Calu3 (cell line): ENCODE measurements at places on chromosomes 1 and 21. TPM values are rescaled to one million over a fixed set of nuclear protein-coding genes. Genes with fewer than 3 reads are reported as not detected.
A peak's percentile ranks its signal among the peaks of the same experiment; 100 is the strongest.

Gene C1orf185
- not detected in 2 replicates for total RNA-seq

Gene GSTM2
- 2.5 and 3.2 TPM in 2 replicates for total RNA-seq

Gene FCRL3
- total RNA-seq, result 1.2 and 2.2 TPM in 2 replicates

Gene TSNAX
- total RNA-seq, result 55.5 and 56.9 TPM in 2 replicates

Gene OR10Z1
- not detected in 2 replicates for total RNA-seq

DNA sequence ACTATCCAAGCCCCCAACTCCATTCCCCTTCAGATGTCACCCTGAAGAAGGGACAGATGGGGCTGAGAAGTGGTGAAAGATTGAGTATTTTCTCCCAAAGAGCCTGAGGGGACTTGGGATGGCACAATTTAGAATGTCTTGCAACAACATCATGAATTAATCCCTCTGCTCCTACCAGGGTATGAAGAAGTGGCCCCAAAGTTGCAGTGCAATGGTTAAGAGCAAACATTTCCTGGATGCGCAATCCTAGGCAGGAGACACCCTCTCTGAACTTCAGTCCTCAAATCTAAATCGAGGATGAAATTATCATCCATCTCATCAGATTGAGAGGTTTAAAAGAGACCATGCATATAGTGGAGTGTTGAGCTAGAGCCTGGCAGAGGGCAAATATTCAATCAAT is 28.6 kb upstream of the CITED4 start:
- no peak overlapping the region for H3K27ac ChIP-seq
- H3K4me1 ChIP-seq, result peaks cover 58% of the 10 kb centered on the region
- no peaks in the 10 kb centered on the region for H3K27me3 ChIP-seq
- no peak overlapping the region for H3K4me3 ChIP-seq

DNA sequence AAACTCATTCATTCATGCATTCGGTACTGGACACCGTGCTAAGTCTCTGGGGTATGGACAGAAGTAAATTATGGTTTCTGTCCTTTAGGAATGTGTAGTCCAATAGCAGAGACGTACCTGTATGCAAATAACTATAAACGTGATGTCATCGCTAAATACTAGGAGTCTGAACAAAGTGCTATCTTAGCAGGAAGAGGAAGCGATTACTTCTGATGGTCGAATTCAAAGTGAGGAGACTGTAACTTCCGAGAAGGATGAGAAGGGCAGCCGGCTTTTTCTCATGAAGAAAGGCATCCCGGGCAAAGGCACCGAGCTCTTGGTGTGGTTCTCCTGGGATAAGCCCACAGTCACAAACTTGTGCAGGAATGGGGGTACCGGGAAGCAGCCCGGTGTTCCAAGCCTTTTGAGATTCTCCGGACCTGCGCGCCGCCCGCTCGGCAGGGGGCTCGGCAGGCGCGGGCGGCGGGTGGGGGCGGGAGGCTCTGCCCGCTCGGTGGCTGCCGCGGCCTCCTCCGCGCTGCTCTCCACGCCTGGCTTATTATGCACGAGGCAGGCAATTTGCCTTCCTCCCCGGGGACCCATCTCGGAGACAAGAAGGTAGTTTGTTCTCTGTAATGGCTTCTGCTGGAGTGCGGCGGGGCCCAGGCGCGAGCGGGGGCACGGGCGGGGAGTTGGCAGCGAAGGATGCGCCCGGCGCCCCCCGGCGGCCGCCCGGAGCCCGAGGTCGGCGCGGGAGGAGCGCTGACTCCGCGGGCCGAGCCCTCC is 67.5 kb upstream of the CD1D start:
- no peaks in the 10 kb centered on the region for H3K36me3 ChIP-seq
- peaks cover 10% of the 10 kb centered on the region for H3K4me1 ChIP-seq

DNA sequence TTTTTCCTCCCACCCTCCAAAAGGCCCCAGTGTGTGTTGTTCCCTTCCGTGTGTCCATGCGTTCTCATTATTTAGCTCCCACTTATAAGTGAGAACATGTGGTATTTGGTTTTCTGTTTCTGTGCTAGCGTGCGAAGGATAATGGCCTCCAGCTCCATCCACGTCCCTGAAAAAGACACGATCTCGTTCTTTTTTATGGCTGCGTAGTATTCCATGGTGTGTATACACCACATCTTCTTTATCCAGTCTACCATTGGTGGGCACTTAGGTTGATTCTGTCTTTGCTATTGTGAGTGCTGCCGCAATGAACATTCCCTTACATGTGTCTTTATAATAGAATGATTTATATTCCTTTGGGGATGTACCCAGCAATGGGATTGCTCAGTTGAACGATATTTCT is 177.8 kb downstream of the ETS2 start:
- no peak for DNase-seq
- peaks cover 10% of the 10 kb centered on the region for H3K4me1 ChIP-seq
- no peak overlapping the region for H3K27ac ChIP-seq
- no peaks in the 10 kb centered on the region for H3K27me3 ChIP-seq

GRCh38 chr1:65050735-65051134 is 84.4 kb upstream of the JAK1 start:
- no peaks in the 10 kb centered on the region for H3K27me3 ChIP-seq
- H3K4me3 ChIP-seq, result no peak overlapping the region
- H3K4me1 ChIP-seq, result no peaks in the 10 kb centered on the region
- DNase-seq, result no peak
- no peak overlapping the region for H3K27ac ChIP-seq

GRCh38 chr1:8874230-8875201 is 4.0 kb downstream of the ENO1 start:
- peak overlapping the region; percentile 92 for H3K27ac ChIP-seq
- peak overlapping the region; percentile 76 for H3K4me3 ChIP-seq
- H3K36me3 ChIP-seq, result peaks cover 99% of the 10 kb centered on the region
- DNase-seq, result no peak

DNA sequence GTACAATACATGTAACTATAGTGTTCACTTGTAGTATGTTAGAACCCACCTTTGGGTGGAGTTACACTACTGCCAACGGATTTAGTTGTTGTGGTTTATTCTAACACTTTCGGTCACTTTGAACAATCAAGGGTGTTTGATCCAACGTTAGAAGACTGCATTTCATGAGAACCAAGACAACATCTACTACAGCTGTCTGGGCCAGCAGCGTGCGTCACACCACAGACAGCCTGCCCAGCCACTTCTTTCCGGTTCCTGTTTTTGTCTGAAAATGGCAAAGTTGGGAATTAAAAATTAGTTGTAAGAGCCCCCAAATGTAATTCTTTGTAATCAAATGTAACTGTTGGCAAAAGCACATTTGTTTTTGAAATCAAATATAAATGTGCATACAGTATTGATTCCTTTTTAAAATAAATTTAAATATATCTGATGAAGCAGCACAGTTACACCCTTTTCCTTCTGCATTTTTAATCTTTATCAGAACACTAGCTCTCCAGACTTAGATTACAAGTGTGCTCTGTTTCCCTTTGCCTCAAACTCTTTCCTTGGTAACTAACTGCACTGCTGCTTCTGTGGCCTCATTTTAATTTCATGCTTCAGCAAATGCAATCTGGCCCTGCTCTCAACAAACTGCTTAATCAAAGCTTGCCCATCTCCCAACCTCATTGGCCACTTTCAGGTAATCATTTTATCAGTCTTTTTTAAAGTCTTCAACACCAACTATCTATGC is 86.6 kb upstream of the DPH5 start:
- H3K27ac ChIP-seq, result no peak overlapping the region
- no peaks in the 10 kb centered on the region for H3K36me3 ChIP-seq
- no peak overlapping the region for H3K4me3 ChIP-seq
- no peak for DNase-seq
- no peaks in the 10 kb centered on the region for H3K4me1 ChIP-seq

- no peak overlapping the region for H3K4me3 ChIP-seq
- H3K36me3 ChIP-seq, result peaks cover 32% of the 10 kb centered on the region
- no peaks in the 10 kb centered on the region for H3K27me3 ChIP-seq
- H3K4me1 ChIP-seq, result peaks cover 54% of the 10 kb centered on the region
Measured at GRCh38 chr1:205676597-205676996, 3.7 kb downstream of the SLC45A3 start.

DNA sequence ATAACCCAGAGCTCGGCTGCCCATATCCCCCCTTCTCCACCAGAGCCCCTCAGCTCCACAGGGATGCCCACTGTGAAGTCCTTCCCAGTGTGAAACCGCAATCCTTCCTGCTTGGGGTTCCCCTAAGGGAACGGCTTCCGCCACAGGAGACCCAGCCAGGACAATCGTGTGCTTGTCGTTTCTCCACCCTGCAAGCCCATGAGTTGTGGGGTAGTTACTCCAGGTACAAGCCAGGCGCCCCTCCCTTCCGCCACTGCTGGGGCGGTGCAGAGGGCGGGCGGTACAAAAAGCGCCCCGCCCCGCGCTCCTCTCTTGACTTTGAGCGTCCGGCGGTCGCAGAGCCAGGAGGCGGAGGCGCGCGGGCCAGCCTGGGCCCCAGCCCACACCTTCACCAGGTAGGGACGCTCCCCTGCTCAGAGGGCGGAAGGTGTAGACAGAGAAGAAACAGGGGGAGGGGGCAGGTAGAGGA is at the start of gene TINAGL1:
TSS of gene TINAGL1 (plus strand) at position 315 of the 469 bp plus-strand sequence. CDS start 634 bp downstream, outside the sequence.
- H3K4me3 ChIP-seq, result no peak within 1 kb of the TSS
- H3K27ac ChIP-seq, result no peak within 1 kb of the TSS
- H3K4me1 ChIP-seq, result peaks cover 51% of the 10 kb centered on the region
- H3K36me3 ChIP-seq, result no peaks in the 10 kb centered on the region
- H3K27me3 ChIP-seq, result no peaks in the 10 kb centered on the region

- DNase-seq, result no peak
- no peak overlapping the region for H3K4me3 ChIP-seq
Measured at GRCh38 chr1:156682166-156682890, 5.1 kb upstream of the NES start.

GRCh38 chr1:46809904-46810303 is 11.1 kb downstream of the CYP4B1 start:
- H3K4me3 ChIP-seq, result no peak overlapping the region
- H3K27ac ChIP-seq, result no peak overlapping the region
- no peaks in the 10 kb centered on the region for H3K27me3 ChIP-seq
- no peaks in the 10 kb centered on the region for H3K4me1 ChIP-seq
- no peaks in the 10 kb centered on the region for H3K36me3 ChIP-seq

- peak overlapping the region; percentile 56 for H3K27ac ChIP-seq
- H3K36me3 ChIP-seq, result peaks cover 23% of the 10 kb centered on the region
- DNase-seq, result no peak
- peaks cover 28% of the 10 kb centered on the region for H3K4me1 ChIP-seq
Measured at GRCh38 chr21:36068748-36069398, 951 bp upstream of the CBR1 start.

- peaks cover 88% of the 10 kb centered on the region for H3K27me3 ChIP-seq
- no peaks in the 10 kb centered on the region for H3K4me1 ChIP-seq
- peak within 1 kb of the TSS; percentile 59 for H3K4me3 ChIP-seq
- no peak within 1 kb of the TSS for H3K27ac ChIP-seq
- peak; percentile 29 for DNase-seq
- no peaks in the 10 kb centered on the region for H3K36me3 ChIP-seq
Measured at GRCh38 chr1:204685236-204686006, at the start of gene LRRN2. TSS of gene LRRN2 (minus strand) at chr1:204685738. CDS start at chr1:204619992, 65,746 bp downstream.

- DNase-seq, result no peak
- no peaks in the 10 kb centered on the region for H3K27me3 ChIP-seq
- no peaks in the 10 kb centered on the region for H3K36me3 ChIP-seq
Measured at GRCh38 chr1:212975111-212975918, 25.0 kb downstream of the VASH2 start.

DNA sequence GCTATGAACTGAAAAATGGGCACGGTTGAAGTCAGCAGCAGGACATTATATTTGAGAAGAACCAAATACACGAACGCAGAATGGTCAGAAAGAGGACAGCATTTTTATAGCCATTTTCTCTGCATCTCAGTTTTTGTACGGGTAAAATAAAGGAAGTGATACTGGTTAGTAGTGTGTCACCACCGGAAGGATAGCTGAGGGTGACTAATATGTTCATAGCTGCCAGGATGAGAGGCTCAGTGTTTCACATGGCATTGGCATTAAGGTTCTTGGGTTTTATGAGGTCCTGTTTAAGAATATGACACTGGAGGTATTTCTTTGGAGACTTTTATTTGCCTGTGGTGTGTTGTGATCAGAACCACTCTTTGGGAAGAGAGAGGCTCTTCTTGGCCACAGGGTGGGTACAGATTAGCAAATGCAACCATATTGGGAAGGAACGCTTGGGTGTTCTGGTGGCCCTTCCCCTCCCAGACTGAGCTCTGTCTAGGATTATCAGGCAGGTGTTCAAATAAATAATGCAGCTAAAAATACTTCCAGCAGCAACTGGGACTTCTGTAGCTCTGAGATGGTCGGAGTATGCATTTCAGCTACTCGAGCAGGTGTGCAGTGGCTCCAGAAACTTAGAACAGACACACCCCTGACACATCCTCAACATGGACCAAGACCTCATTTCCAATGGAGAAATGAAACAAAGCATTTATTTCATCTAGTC is 158.2 kb downstream of the PBX1 start:
- H3K27me3 ChIP-seq, result no peaks in the 10 kb centered on the region
- H3K27ac ChIP-seq, result no peak overlapping the region
- DNase-seq, result no peak
- H3K36me3 ChIP-seq, result no peaks in the 10 kb centered on the region

DNA sequence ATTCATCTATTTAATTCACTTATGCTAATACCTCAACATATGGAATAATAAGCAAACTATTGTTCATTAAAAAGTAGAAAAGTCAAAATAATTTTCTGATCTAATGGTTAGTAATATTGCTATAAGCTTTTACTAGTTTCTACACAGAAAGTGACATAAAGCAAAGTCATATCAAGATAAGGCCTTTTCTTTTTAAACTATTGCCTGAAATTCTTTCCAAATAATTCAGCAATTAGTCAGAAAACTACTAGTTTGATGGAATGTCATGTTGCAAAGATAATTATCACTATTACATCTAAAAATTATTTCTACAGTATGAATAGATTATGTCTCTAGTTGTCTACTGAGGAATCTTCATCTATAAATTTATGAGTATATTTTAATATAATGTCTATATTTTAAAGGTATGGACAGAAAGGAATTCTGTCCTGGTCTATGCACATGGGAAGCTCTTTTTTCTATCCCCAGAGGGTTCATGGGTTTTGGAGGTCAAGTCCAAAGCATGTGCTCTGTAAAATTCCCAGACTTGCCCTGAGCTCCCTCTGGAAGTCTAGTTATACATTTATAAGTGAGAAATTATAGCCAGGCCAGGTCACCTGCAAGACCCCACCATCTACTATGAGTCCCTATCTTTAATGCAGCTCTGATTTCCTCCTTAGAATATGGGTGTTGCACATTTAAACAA is 84.6 kb upstream of the DPYD start:
- no peaks in the 10 kb centered on the region for H3K27me3 ChIP-seq
- no peak overlapping the region for H3K4me3 ChIP-seq
- no peak for DNase-seq
- H3K4me1 ChIP-seq, result peaks cover 9% of the 10 kb centered on the region

DNA sequence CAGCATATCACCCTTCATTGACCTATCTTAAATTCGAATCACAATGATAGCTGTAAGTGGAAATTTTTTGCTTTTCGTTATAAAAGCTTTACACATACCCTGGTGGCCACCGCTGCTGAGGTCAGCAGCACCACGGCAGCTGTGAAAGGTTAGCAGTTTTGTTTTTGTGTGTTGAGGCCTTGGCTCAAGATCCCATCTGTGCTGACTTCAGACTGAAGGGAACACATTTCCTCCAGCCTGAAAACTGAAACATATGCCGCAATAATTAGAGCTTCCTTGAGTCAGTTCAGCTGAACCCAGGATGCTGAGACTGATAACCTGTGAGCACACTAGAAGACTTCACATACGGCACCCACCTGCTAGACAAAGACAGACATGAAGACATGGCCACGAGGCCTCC is 103.0 kb downstream of the SMYD3 start:
- H3K4me1 ChIP-seq, result no peaks in the 10 kb centered on the region
- no peak overlapping the region for H3K27ac ChIP-seq
- no peak overlapping the region for H3K4me3 ChIP-seq
- no peaks in the 10 kb centered on the region for H3K27me3 ChIP-seq
- no peak for DNase-seq
